ENCODE measurements at places on chromosomes 13 and 19. TPM values are rescaled to one million over a fixed set of nuclear protein-coding genes. Genes with fewer than 3 reads are reported as not detected.
A peak's percentile ranks its signal among the peaks of the same experiment; 100 is the strongest.

Gene ZNF211
- 11.6 TPM for total RNA-seq

GRCh38 chr13:31418186-31418585, 218.4 kb downstream of the B3GLCT start:
- H3K4me1 ChIP-seq: no peaks in the 10 kb centered on the region
- H3K27ac ChIP-seq: no peak overlapping the region
- no peak for DNase-seq
- H3K36me3 ChIP-seq: no peaks in the 10 kb centered on the region
- no peak overlapping the region for H3K4me3 ChIP-seq

Gene MED26
- total RNA-seq: 3.3 TPM

- peak overlapping the region; percentile 67 for H3K27ac ChIP-seq
- peak overlapping the region; percentile 49 for H3K4me3 ChIP-seq
- H3K4me1 ChIP-seq: peaks cover 6% of the 10 kb centered on the region
- no peaks in the 10 kb centered on the region for H3K27me3 ChIP-seq
These were observed 38.7 kb upstream of the C1QTNF9 start for GRCh38 chr13:24270639-24271141.

DNA sequence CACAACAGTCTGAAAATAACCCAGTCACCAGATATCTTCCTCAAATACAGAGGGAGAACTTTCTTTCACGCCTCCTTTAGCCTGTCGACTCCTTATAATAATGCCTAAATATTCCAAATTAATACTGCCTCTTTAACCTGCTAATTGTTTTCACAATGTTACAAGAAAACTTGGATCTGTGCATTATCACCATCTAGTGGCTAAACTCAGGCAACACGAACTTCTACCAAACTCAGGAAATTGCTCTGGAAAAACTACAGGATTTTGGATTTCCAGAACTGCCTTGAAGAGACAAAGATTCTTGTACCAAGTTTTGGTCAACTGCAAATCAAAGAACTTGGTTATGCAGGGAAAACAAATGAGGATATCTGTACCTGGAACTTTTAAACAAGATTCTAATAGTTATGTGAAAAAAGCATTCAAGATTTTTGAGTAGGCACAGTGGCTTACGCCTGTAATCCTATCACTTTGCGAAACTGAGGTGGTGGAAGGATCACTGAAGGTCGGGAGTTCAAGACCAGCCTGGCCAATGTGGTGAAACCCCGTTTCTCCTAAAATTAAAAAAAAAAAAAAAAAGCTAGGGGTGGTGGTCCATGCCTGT, 10.8 kb downstream of the CLN5 start:
- no peak overlapping the region for H3K4me3 ChIP-seq
- no peak overlapping the region for H3K27ac ChIP-seq
- DNase-seq: peak; percentile 61
- no peaks in the 10 kb centered on the region for H3K4me1 ChIP-seq
- H3K27me3 ChIP-seq: no peaks in the 10 kb centered on the region

DNA sequence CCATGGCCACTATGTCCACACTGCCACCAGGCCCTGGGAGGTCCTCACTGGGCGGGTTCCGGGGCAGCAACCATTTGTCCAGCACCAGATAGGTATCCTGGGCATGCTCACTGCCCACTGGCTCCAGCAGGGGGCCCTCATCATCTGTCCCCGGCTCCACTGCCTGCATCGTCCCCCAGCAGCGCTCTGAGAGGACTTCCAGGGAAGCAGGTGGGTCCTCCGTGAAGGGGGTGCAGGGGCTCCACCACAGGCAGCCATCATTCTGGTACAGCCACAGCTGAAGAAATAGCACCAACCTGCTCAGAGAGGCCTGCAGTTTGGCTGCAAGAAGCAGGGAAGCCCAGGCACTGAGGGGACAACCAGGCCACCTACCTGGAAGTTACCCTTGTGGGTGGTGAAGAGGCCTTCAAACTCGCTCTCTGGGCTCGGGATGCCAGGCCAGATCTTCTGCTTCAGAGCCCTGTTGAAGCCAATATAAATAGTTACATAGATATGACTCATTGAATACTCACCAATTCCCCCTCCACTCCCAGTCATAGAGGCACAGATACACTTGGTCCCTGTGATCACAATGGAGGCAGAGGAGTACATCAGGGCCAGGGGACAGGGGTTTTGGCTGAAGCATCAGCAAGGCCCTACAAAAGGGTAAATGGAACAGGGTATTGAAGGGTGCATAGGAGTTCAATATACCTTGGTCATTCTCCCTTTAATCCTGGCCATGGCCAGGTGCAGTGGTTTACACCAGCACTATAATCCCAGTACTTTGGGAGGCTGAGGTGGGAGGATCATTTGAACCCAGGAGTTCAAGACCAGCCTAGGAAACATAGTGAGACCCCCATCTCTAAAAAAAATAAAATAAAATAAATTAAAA, 4.1 kb downstream of the SWSAP1 start:
- peak; percentile 86 for DNase-seq
- H3K27ac ChIP-seq: peak overlapping the region; percentile 46
- no peaks in the 10 kb centered on the region for H3K36me3 ChIP-seq
- H3K4me3 ChIP-seq: no peak overlapping the region
- no peaks in the 10 kb centered on the region for H3K27me3 ChIP-seq

DNA sequence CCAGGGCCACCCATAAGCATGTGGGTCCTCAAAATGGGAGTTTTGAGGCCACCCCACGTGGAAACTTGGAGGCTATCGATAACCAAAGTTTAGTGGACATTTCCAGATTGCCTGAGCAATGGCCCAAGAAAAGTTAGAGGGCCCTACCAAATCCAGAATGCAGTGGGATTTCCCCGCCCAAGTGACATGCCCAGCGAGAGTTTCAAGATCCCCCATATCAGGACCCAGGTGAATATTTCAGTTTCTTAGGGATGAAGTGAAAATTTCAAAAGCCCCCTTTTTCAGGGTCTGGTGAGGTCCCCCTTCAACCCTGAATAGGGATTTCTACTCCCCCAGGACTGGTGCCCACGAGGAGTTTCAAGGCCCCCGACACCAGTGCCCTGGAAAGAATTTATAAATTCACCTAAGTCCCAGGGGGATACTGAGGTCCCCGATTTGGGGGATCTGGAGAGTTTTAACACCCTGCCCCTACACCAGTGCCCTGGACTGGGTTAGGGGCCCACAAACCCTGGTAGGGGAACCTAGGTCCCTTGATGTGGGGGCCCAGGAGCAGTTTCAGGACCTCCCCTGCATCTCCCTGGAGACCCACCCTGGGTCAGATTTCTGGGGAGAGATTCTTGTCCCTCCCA, 695 bp downstream of the BST2 start:
- no peak for DNase-seq
- no peak overlapping the region for H3K4me3 ChIP-seq
- no peaks in the 10 kb centered on the region for H3K27me3 ChIP-seq
- no peak overlapping the region for H3K27ac ChIP-seq

- no peaks in the 10 kb centered on the region for H3K4me1 ChIP-seq
- H3K4me3 ChIP-seq: no peak overlapping the region
- no peaks in the 10 kb centered on the region for H3K36me3 ChIP-seq
These were observed 15.4 kb upstream of the CLN5 start for GRCh38 chr13:76976490-76976889.

GRCh38 chr19:44692379-44692721, 6.6 kb upstream of the CEACAM16 start:
- DNase-seq: no peak
- no peaks in the 10 kb centered on the region for H3K27me3 ChIP-seq
- H3K27ac ChIP-seq: no peak overlapping the region

- H3K4me3 ChIP-seq: no peak overlapping the region
- H3K4me1 ChIP-seq: peaks cover 3% of the 10 kb centered on the region
- H3K27me3 ChIP-seq: peaks cover 14% of the 10 kb centered on the region
- H3K27ac ChIP-seq: no peak overlapping the region
These were observed 12.7 kb downstream of the NPAS1 start for GRCh38 chr19:47032171-47032811.

Gene ZNF177
- total RNA-seq: 2.1 TPM

- no peak overlapping the region for H3K27ac ChIP-seq
- H3K4me1 ChIP-seq: no peaks in the 10 kb centered on the region
- H3K36me3 ChIP-seq: no peaks in the 10 kb centered on the region
- DNase-seq: no peak
- no peak overlapping the region for H3K4me3 ChIP-seq
These were observed 5.3 kb upstream of the ZNF613 start for GRCh38 chr19:51921949-51922348.

DNA sequence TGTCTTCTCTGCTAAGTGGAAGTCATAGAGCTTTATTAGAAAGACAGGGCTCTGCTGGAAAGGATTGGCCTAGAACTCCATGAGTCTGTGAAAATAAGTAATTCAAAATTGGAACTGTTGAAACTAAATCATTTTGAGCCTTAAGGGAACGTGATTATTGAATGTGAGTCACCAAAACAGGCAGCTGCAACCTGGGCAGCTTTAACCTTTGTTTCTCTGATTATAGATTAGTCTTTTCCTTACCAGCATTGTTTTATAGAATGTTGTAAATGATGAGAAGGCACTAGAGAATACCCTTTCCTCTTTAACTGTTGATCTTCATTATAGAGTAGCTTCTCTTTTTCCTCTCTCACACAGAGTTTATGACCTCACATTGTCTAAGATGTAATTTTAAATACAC, 638.8 kb upstream of the SLITRK6 start:
- DNase-seq: no peak
- no peaks in the 10 kb centered on the region for H3K36me3 ChIP-seq
- no peak overlapping the region for H3K27ac ChIP-seq
- H3K4me1 ChIP-seq: no peaks in the 10 kb centered on the region

Gene SHANK1
- 1.8 TPM for total RNA-seq

- H3K27ac ChIP-seq: no peak overlapping the region
- no peaks in the 10 kb centered on the region for H3K36me3 ChIP-seq
- no peak overlapping the region for H3K4me3 ChIP-seq
- no peaks in the 10 kb centered on the region for H3K27me3 ChIP-seq
These were observed 9.0 kb downstream of the SIGLEC5 start for GRCh38 chr19:51621178-51621577.

Gene JAK3
- 1.2 TPM for total RNA-seq

DNA sequence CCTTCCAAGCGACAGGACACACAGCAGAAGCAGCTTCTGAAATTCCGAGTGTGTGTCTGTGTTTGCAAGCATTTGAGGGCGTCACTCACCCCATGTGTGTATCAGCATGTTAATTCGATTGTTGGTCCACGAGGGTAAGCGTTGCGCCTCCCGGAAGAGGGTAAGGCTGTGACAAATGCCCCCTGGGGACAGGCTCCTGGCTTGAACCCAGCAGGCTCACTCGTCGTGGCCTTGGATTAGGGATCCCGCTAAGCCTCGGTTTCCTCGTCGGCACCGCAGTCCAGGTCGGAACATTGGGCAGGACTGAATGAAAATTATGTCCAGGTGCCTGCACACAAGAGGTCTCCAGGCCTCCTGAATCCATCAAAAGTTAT, 606 bp upstream of the STXBP2 start:
- no peak overlapping the region for H3K4me3 ChIP-seq
- no peaks in the 10 kb centered on the region for H3K4me1 ChIP-seq
- H3K27me3 ChIP-seq: peaks cover 8% of the 10 kb centered on the region
- DNase-seq: no peak
- H3K27ac ChIP-seq: no peak overlapping the region
- no peaks in the 10 kb centered on the region for H3K36me3 ChIP-seq

Gene HPN
- total RNA-seq: 0.51 TPM

GRCh38 chr13:33129886-33130285, 113.7 kb downstream of the KL start:
- no peak overlapping the region for H3K27ac ChIP-seq
- H3K4me1 ChIP-seq: peaks cover 32% of the 10 kb centered on the region
